H9 (cell line): ENCODE measurements at places on chromosomes 2 and 18.

DNA sequence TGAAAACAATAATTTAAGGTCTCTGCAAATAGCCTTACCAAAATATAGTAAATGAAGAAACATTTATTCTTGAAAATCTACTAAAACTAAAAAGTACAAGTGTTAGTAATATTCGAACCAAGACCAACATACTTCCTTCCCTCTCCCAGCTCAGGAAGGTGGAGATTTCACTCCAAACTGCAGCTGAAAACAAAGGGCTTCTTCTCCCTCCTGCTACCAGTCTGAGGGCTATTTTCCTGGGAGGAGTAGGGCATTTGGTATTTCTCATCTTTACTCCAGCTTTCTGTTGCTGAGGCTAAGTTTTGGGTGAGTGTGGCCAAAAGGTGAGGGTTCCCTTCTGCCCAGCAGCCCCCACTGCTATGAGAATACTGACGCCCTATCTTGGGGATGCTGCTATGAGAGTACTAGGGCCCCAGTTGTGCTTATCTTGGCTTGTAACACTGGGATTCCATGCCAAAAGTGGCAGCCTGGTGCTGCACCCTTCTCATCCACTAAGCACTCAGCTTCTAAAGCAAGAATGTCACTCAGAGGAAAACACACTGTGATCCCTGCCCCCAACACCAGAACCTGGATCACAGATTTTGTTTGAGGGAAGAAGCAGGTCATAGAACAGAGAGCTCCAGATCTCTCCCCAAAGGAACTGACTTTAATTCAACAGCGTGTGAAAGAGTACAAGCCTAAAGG is 130.7 kb upstream of the KLF7 start:
- DNase-seq = no peak

GRCh38 chr18:55439056-55439455 is 148.9 kb downstream of the TCF4 start:
- DNase-seq = peak; percentile 65

DNA sequence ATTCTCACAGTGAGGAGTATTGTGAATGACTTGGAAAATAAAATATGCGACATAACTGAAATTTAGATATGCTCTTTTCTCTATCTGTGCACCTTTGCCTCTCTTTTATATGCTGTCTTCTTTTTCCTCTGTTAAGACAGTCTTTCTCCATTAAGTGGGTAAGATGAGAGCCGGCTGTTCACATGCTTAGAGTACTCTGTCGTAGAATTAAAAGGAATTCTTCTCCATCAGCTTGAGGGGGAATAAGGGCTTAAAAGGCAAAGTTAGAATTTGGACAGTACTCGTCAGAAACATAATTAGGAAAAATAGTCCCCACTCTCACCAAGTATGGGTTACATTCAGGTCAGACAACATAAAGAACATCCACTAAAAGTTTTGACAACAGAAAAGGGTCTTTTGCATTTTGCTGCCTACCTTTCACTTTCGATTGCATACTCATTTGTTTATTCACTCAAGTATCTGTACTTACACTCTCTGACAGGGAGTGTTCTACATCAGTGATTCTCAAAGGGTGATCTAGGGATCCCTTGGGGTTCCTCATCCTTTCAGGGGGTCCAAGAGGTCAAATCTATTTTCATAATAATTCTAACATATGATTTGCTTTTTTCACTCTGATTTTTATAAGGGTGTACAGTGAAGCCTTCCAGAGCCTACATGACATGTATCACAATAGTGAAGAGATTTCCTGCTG is 48.0 kb downstream of the ARHGAP15 start:
- no peak for DNase-seq

DNA sequence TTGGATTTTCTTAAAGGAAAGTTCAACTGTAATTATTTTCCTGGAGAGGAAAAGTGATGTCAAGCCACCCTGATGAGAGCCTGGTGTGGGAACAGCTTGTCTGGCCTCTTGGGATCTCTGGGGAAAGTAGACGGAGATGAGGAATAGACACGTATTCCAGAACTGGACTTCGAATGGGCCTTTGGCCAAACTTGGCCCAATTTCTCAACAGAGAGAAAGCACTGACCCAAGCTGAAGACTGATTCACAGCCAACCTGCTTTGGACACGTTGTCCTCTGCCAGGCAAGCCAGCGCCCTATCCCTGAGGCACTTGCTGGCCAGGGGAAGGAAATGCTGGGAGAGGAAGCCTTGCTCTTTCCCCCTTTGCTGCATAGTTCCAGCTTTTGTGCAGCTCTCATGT is 70.8 kb upstream of the CTAGE1 start:
- no peak for DNase-seq
